Activated naive CD4-positive, alpha-beta T cell treated with anti-CD3 and anti-CD28 coated beads for 36 hours (primary cell): ENCODE measurements at places on chromosomes 2 and 18. TPM values are rescaled to one million over a fixed set of nuclear protein-coding genes. Genes with fewer than 3 reads are reported as not detected.

DNA sequence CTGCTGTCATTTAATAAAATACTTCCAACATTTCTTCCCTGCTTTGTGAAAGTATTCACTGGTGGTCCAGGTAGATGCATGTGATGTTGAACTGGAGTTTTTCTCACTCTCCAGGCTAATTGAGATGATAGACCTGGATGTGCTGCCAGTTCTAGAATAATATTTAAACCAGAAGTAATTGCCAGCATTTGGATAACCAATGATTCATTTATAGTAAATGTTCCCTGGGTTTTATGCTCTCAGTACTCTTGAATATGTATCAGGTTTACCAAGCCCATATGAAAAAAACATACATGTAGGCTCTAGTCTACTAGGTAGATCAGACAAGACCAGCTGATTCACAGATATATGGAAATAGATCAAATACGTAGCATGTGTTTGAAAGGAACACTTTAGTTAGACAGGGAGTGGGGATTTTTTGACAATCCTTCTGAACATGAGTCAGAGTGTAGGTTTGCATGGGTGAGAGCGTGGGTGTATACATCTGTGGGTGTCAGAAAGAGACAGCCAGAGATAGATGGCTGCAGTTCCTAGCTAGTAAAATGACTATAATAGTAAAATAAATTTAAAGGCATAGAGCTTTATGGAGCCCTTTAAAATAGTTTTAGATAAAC lies 115.1 kb downstream of the NAB1 start:
- no peak overlapping the region for H3K4me3 ChIP-seq
- H3K4me1 ChIP-seq = peaks cover 56% of the 10 kb centered on the region
- DNase-seq = peak; percentile 78
- H3K27ac ChIP-seq = peak overlapping the region; percentile 7

DNA sequence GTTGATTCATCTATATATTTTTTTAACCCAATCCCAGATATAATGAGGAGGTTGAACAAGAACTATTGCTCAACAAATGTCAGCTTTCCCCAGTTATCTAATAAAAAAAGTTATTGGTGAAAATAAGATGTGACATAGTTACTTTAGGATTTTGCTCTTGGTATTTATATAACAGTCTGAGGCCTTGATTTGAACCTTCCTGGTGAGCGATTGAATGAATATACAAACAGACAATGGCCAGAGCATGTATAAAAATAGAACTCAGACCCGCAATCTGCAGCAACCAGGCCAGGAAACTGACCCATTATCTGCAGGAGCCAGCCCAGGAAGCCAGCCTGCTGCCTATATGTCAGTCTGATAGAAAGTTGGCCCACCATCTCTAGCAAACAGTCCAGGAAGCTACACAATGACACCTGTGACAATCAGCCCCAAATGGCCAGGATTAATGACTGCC lies 81.6 kb downstream of the HS6ST1 start:
- H3K4me1 ChIP-seq = peaks cover 4% of the 10 kb centered on the region
- DNase-seq = no peak
- no peaks in the 10 kb centered on the region for H3K36me3 ChIP-seq
- H3K27ac ChIP-seq = no peak overlapping the region
- no peak overlapping the region for H3K4me3 ChIP-seq

GRCh38 chr2:7812231-7812995 lies 869.4 kb upstream of the ID2 start:
- H3K27ac ChIP-seq = no peak overlapping the region
- DNase-seq = no peak
- no peak overlapping the region for H3K4me3 ChIP-seq
- no peaks in the 10 kb centered on the region for H3K36me3 ChIP-seq
- H3K4me1 ChIP-seq = no peaks in the 10 kb centered on the region

DNA sequence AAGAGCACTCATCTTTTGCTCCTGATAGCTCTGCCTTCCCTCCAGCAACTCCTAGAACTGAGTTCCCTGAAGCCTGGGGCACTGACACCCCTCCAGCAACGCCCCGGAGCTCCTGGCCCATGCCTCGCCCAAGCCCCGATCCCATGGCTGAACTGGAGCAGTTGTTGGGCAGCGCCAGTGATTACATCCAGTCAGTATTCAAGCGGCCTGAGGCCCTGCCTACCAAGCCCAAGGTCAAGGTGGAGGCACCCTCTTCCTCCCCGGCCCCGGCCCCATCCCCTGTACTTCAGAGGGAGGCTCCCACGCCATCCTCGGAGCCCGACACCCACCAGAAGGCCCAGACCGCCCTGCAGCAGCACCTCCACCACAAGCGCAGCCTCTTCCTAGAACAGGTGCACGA lies 62.4 kb downstream of the TET3 start:
- H3K27ac ChIP-seq = no peak overlapping the region
- H3K4me1 ChIP-seq = peaks cover 34% of the 10 kb centered on the region
- no peaks in the 10 kb centered on the region for H3K27me3 ChIP-seq
- DNase-seq = no peak

- no peak for DNase-seq
- peaks cover 19% of the 10 kb centered on the region for H3K4me1 ChIP-seq
- H3K36me3 ChIP-seq = peaks cover 2% of the 10 kb centered on the region
- H3K27ac ChIP-seq = no peak overlapping the region
These were observed 2.0 kb downstream of the TCF4 start for GRCh38 chr18:55585920-55586561.

- H3K36me3 ChIP-seq = no peaks in the 10 kb centered on the region
- peak overlapping the region; percentile 70 for H3K27ac ChIP-seq
- H3K27me3 ChIP-seq = peaks cover 11% of the 10 kb centered on the region
- H3K4me1 ChIP-seq = peaks cover 74% of the 10 kb centered on the region
These were observed 3.4 kb upstream of the PDCD1 start for GRCh38 chr2:241862093-241862492.

DNA sequence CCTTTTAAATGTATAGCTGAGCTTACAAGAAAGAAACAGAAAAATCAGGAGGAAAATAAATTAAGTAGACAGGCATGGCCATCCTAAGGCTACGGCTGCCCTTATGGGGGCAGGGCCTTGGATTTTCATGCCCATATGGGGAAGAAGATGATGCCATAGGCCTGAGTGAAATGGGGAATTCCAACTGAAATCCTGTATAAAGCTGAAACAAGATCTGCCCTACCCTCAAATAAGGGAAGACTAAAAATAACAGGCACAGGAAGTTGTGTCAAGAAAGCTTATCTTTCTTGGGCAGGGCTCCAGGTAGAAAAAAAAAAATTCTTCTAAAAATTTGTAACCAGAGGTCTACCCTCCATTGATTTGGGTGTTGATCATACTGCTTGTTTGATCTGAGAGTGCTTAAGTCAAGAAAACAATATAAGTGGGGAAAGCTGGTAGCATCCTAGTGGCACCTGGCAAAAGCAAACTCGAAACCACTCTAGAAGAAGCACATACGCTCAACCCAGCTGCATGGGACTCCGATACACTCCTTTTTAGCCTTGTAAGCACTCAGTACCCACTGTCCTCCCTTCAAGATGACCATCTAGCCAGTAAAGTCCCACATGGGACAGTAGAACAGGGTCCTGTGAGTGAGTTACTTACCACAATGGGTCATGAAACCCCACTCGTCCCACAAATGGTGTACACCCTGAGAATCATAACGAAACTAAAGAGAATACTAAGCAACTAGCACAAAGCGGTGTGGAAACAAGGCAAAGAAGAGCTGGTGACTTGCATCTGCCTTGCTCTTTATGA lies 22.3 kb downstream of the DNAH7 start:
- no peak overlapping the region for H3K27ac ChIP-seq
- no peak overlapping the region for H3K4me3 ChIP-seq
- no peak for DNase-seq
- H3K36me3 ChIP-seq = no peaks in the 10 kb centered on the region

DNA sequence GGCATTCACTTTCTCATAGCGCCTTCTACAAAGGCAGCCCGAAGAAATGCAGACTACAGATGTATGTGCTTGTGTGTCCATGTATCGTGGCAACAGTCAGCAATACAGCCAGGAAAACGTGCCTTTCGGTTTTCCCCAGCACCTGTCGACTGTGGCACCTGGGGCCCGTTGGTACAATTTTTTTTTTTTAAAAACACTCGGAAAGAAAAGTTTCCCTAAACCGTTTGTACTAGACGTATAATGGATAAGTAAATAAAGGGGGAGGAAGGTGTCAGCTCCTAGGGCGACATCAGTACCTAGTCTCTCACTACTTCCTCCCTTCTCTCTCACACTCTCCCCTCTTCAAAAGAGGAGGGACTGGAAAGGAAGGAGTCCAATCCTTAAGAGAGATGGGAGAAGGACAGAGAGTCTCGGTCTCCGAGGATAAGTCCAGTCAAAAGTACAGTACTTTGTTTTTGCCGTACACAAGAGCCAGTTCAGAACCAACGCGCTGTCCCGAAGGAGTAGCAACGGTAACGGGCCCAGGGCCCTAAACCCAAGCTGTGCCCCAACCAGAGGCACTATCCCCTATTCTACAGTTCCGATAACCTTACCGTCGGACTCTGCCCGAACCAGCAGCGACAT lies 759 bp downstream of the PPP4R3B start:
- no peak overlapping the region for H3K4me3 ChIP-seq
- no peaks in the 10 kb centered on the region for H3K27me3 ChIP-seq
- H3K36me3 ChIP-seq = peaks cover 34% of the 10 kb centered on the region

DNA sequence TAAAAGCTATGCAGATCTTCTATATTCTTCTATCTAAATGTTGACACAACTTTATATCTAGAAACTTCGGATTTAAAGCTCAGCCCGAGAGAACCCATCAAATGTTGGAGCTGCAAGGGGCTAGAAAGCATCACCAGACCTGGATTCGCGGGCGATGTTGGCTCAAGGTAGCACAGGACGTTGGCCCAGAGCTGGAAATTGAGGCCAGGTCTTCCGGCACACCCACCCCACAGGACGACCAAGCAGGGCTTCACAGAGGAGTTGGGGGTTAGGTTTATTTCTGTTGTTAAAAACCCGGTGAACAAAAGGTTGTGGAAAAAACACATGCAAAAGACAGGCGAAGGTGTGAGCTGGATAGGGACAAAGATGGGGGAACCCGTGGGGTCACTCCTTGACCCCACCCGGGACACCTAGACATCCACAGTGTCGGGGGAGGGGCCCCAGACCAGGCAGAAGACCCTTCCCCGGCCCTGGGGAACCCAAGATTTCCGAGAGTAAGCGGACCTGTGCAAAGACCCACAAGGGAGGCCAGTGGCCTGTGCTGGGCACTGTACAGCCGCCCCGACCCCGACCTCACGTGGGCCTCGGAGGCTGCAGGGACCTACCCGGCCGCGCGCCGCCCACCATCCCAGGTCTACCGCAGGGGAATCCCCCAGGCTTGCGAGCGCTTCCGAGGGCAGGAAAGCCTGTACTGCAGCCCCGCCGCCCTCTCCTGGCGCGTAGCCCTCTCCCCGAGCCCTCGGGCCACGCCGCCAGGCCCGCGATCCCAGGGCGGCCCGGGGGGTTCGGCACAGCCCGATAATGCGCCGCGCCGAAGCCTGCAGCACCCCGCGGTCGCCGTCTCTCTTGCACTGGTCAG lies 1.8 kb upstream of the AGBL5 start:
- DNase-seq = peak; percentile 74
- peaks cover 6% of the 10 kb centered on the region for H3K27me3 ChIP-seq
- H3K4me1 ChIP-seq = peaks cover 16% of the 10 kb centered on the region
- peak overlapping the region; percentile 86 for H3K4me3 ChIP-seq
- H3K36me3 ChIP-seq = peaks cover 12% of the 10 kb centered on the region

DNA sequence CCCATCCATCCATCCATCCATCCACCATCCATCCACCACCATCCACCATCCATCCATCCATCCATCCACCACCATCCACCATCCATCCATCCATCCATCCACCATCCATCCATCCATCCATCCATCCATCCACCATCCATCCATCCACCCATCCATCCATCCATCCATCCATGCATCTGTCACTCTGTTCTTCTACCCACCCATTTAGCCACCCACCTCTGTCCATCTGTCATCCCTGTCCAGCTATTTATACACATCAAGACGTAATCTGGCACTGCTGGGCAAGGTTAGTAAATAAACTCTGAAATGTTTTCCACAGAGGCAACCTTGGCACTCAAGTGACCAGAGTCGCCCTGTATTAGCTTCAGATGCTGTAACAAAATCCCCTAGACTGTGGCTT lies 120.9 kb downstream of the RTP5 start:
- no peaks in the 10 kb centered on the region for H3K27me3 ChIP-seq
- H3K27ac ChIP-seq = no peak overlapping the region
- H3K4me1 ChIP-seq = peaks cover 5% of the 10 kb centered on the region
- H3K4me3 ChIP-seq = no peak overlapping the region
- H3K36me3 ChIP-seq = peaks cover 3% of the 10 kb centered on the region
- no peak for DNase-seq

DNA sequence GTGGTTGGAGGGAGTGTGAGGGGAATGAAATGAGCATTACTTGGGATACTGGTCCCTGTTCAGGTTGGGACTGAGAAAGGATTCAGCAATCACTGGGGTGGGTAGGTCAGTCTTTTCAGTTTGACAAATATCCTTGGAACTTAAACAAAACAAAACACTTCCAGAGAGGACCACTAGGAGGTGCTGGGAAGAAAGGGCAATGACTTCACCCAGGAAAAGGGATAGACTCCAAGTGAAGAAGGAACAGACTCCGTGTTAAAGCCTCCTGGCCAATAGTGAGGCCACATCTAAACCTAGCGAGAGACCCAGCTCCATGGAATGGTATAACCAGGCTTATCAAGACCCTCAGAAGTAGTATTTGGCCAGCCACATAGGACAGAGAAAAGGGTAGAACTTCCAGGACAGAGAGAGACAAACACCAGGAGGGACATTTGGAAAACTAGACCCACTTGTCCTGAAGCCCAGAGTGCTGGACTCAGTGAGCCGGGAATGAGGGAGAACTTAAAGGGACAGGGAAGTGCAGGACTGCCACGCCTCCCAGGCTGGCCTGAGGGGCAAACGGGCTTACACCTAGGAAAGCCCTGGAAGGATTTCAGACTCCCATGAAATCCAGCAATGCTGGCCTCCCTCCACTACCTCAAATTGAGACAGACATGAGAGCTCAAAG lies 19.6 kb upstream of the KCNG3 start:
- no peaks in the 10 kb centered on the region for H3K36me3 ChIP-seq
- DNase-seq = peak; percentile 32
- H3K27me3 ChIP-seq = no peaks in the 10 kb centered on the region
- peaks cover 9% of the 10 kb centered on the region for H3K4me1 ChIP-seq

- no peak for DNase-seq
- H3K27me3 ChIP-seq = no peaks in the 10 kb centered on the region
- H3K4me3 ChIP-seq = no peak overlapping the region
- no peaks in the 10 kb centered on the region for H3K4me1 ChIP-seq
These were observed 1806.1 kb upstream of the PIK3C3 start for GRCh38 chr18:40148960-40149359.

Gene HRH4
- total RNA-seq = not detected

Gene BMP10
- not detected for total RNA-seq

Gene RESP18
- not detected for total RNA-seq

Gene SERPINB8
- 11.7 TPM for total RNA-seq

Gene PID1
- not detected for total RNA-seq

Gene TFPI
- not detected for total RNA-seq

Gene SAG
- not detected for total RNA-seq

Gene KCNE4
- total RNA-seq = not detected

Gene SERPINB3
- total RNA-seq = not detected

Gene ADCYAP1
- not detected for total RNA-seq

Gene SNORC
- total RNA-seq = 1.1 TPM

Gene CFAP53
- 0.40 TPM for total RNA-seq
